Heart right ventricle (tissue), 16 donors: ENCODE measurements at places on chromosomes 3 and 15. TPM values are rescaled to one million over a fixed set of nuclear protein-coding genes. Genes with fewer than 3 reads are reported as not detected.

GRCh38 chr15:27847775-27848710, 251.1 kb downstream of the OCA2 start:
- DNase-seq, result no peak

The SSUH2 gene
- 1.9 TPM for total RNA-seq

The GHSR gene
- total RNA-seq, result not detected

DNA sequence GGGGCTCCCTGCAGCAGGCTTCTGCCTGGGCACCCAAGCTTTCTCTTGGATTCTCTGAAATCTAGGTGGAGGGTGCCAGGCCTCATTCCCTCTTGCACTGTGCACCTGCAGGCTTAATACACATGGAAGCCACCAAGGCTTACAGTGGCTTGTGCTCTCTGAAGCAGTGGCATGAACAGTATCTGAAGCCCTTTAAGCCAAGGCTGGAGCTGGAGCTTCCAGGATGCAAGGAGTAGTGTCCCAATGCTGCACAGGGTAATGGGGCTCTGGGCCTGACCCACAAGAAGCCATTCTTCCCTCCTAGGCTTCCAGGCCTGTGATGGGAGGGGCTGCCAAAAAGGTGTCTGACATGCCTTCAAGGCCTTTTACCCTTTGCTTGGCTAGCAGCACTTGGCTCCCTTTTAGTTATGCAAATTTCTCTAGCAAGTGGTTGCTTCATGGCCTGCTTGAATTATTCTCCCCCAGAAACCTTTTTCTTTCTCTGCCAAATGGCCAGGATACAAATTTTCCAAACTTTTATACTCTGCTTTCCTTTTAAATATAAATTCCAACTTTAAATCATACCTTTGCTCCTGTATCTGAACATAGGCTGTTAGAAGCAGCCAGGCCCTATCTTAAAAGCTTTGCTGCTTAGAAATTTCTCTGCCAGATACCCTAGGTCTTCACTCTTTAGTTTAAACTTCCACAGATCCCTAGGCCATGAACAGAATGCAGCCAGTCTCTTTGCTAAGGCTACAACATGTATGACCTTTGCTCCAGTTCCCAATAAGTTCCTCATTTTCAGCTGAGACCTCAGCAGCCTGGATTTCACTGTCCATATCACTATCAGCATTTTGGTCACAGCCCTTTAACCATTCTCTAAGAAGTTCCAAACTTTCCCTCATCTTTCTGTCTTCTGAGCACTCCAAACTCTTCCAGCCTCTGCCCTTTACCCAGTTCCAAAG, 201.1 kb upstream of the LRRFIP2 start:
- DNase-seq, result no peak

- DNase-seq, result no peak
These were observed 61.7 kb upstream of the AKAP13 start for GRCh38 chr15:85318732-85319076.

DNA sequence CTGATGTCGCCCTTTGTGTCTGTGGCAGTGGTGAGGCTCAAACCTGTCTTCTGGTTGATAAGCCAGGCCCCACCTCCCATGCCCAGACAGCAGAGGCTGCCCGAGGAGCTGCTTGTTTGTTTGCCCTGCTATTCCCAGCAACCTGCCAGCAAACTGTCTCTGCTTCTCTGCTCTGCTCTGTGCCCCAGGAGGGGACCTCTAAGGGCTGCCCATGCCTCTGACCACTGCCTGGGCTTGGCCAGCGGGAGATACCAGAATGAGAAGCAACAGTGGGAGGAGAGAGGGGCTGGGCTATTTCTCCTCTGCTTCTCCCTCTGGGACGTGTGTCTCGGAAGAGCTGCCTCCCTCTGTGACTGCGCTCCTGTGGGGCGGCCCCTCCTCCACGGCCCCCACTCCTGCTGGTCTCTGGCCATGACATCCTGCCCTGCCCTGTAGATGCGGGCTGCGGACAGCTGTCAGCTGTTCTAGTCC, 213.1 kb downstream of the RPLP1 start:
- no peak for DNase-seq
